Suprapubic skin (tissue), 4 donors: ENCODE measurements at places on chromosomes 1 and 21.

- no peak for DNase-seq
These were observed 1.5 kb downstream of the CORT start for GRCh38 chr1:10451287-10451686.

DNA sequence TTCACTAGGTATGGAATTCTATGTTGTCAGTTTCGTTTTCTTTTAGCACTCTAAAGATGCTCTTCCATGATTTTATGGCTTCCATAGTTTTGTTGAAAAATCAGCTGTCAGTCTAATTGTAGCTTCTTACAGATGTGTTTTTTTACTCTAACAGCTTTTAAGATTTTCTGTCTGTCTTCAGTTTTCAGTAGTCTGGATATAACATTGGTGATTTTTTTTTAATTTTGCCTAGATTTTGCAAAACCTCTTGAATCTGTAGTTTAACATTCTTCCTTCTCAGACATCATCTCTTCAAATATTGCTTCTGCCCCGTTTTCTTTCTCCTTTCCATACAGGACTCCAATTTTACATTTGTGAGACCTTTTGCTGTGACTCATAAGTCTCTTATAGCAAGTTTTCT is 17.9 kb upstream of the DYRK1A start:
- DNase-seq: no peak

DNA sequence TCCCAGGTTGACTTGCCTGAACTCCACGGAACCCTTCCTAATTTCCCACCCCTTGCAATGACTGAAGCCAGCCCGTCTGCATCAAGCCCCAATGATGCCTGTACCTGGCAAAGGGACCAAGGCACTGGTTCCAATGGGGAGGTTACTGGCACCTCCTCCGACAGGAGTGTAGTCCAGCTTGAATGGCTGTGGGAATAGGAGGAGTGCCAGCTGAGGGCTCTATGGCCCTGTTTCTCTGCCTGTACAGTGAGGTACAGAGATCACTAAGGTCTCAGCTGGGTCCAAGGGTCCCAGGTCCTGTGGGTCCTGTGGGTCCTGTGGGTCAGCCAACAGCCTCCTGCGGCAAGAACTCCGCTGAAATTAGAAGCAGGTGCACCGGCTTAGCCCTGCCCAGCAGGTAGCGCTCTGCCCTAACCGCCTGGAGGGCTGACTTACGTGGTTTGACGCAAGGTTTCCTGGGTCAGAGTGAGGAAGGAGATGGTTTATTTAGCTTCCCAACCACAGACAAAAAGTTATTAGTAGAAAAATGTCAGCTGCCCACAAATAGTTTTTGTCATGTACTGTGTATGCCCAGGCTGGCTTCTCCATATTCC is 9.9 kb upstream of the SPRR4 start:
- no peak for DNase-seq

- DNase-seq: no peak
These were observed 199.0 kb upstream of the DPYD start for GRCh38 chr1:98119796-98120195.

GRCh38 chr1:25360596-25361581 is 22.8 kb downstream of the TMEM50A start:
- no peak for DNase-seq

GRCh38 chr1:198649232-198649967 is 10.6 kb downstream of the PTPRC start:
- DNase-seq: no peak

DNA sequence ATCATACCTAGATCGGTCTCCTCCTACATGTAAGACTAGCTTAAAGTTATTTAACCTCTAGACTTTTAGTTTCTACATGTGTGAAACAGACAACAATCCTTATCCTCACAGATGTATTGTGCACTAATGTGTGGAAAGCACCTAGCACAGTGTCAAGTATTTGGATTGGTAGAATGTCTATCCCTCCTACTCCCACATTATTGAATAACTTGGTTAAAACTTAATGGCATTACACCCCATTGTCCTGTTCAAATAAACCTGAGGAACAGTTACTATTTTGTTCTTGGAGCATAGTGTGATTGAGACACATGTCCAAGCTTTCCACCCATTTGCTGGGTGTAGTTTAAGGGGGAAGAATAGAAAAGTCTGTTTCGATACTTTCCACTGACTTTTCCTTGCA is 208.8 kb upstream of the JUN start:
- no peak for DNase-seq

DNA sequence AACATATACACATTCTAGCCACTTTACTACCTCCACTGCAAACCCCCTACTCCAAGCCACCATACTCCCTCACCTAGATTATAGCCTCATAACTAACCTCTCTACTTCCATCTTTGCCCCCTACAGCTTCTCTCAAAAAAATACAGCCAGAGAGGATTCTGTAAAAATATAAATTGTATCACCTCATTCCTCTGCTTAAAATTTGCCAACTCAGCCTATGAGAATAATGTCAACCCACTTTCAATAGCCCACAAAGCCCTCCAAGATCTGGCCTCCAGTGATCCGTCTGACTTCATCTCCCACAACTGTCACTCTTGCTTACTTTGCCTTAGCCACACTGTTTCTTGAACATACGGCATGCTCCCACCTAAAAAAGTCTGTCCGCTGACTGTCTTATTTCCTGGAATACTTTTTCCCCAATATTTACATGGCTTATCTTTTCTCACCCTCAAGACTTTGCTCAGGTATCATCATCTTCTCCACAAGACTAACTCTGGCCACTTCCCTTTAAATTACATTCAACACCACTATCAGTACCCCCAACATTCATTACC is 21.5 kb downstream of the NME7 start:
- no peak for DNase-seq

DNA sequence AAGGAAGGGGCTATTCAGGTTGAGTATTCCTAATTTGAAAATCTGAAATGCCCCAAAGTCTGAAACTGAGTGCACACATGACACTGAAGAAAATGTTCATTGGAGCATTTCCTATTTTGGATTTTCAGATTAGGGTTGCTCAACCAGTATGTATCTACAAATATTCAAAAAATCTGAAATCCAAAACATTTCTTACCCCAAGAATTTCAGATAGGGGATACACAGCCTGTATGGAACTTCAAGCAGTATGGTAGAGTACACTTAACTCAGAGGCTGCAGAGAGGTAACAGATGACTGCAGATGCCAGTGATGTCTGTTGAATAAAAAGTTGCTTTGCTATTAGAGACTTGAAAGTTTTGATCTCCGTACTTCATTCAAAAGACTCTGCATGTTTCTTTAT is 19.0 kb downstream of the YTHDF2 start:
- no peak for DNase-seq

DNA sequence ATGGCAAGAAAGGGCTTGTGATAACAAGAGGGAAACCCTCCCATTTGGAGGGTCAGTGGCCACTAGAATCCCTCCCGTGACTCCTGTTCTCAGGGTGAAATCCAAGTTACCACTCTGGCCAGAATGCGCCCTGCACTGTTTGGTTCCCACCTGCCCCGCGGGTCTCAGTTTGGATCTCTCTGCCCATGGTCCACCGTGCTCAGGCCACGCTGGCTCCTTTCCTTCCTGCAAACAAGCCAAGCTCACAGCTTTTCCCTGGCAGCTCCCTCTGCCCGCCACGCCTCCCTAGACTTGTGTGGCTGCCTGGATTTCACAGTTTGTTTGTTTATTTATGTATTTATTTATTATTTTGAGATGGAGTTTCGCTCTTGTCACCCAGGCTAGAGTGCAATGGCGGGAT is 179.5 kb upstream of the VAMP3 start:
- peak; percentile 72 for DNase-seq

DNA sequence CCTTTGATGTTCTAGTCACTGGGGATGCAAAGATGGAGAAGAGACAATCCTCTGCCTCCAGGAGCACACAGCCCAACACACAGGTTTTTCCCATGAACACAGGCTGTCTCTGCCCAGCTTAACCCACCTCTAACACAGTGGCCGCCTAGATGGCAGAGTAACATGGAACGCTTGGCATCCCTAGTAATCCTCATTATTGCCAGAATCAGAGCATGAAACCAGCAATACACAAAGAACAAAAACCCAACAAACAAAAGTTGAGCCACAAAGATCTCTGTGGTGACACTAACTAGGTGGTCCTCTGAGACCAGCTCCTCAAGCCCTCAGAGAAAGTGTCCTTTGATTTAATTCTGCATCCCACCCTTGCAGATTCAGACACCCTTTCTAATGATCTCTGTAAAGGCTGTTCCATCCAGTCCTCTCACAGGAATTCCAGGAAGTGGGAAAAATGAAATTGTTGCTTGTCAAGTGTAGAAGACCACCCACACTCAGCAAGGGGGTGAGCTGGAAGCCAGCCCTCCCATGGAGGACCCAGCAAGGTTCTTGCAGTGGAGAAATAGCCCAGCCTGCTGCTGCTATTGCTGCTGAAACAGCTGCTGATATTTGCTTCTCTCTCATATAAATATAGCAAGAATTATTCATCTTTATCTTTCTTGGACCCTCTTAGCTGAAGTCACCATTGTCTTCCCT is 7.4 kb upstream of the ATP2B4 start:
- no peak for DNase-seq
